ENCODE measurements at places on chromosomes 1 and 21.
A peak's percentile ranks its signal among the peaks of the same experiment; 100 is the strongest.

DNA sequence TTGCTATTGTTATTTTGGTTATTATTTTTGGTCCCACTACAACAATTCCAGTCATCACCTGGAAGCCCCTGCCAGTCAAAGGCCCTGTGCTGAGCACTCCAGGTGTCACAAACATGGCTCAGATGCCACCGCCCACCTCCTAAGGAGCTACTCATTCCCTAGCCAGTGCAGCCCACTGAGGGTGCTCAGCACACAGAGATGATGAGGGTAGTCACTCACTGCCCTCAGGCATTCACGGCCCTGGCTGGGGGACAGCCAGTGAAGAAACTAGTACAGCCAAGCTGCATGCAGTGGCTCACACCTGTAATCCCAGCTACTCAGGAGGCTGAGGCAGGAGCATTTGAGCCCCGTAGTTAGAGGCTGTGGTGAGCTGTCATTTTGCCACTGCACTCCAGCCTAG is 42.3 kb downstream of the NIPAL3 start:
- no peak for DNase-seq

GRCh38 chr1:200774311-200774710 is 35.6 kb downstream of the CAMSAP2 start:
- no peak for DNase-seq

GRCh38 chr1:115164484-115164883 is 75.2 kb upstream of the TSPAN2 start:
- no peak for DNase-seq

DNA sequence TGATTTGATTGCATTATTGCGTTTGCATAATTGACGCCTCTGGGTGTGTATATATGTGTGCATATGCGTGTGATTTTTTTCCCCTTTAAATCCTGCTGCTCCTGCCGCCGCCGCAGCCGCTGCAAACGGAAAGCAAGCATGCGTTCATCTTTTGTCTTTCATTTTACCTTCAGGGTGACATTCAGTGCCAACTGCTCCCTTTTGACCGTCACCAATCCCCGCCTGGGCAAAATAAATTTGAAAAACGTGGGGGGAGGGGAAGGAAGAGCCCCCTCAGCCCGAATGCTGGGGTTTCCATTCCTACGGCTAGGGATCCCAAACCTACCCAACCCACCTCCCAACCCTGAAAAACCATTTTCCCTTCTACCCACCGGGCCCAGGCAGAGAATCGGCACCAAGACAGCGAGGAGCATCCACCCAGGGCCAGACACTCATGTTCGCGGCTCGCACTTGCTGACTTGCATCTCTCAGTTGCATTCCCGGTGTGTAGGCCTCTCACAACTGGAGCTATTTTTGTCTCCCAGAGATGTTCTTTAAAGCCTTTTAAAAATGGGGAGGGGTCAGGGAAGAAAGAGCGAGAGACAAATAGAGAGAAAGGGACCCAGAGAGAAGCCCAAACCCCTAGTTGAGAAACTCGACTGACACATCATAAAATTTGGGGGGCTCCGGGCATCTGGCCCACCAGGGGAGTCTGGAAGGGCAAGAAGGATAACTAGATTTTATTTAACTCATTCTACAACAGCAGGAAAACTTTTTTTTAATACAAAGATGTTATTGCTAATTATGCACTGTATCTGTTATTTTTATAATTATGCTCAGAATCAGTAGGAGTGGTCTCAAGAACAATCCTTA is 367.1 kb upstream of the ESRRG start:
- DNase-seq: no peak

DNA sequence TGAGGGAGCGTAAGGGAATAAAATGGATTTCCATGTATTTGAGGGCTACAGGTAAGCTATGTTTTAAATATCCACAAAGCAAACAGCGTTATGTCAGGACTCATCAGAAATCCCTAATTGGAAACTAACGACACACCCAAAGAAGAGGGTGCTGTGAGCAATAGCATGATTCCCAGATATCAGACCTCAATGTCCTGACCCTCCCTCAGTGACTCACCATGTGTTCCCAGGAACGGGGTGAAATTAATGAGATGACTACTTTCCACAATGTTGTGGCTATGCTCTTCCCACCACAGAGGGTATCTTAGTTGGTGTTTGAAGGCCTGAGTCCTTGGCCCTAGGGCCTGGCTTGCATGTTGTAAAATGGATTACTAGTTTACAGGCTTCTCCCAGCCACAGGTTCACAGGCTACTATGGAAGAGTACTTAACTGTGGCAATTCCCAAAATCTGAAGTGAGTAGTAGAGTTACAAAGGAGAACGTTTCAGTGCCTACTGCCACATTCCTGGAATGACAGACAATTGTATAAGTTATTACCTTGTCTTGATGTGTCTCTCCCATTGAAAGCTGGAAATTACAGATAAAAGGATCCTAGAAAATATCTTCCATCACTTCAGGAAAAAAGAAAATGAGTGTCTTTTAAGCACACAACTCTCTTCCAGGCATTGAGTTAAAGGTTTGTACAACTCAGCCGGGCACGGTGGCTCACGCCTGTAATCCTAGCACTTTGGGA is 1.7 kb upstream of the KRTAP11-1 start:
- no peak for DNase-seq

DNA sequence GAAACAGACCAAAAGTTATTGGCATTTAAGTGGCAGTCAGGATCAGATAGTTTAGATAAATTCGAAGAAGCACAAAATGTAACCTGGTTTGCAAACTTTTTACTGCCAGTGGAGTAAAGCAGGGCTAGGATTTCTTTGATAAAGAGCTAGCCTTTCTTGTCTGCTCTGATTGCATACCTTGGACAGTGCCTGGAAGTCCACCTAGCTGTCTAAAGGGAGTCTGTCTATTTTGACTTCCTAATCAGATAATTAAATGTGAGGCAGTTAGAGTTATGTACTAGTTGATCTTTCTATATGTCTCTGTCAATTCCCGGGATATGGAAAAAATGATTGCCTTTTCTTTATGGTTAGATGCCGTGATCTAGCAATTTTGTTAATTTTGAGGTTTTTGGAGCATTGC is 4.1 kb downstream of the GPSM2 start:
- no peak for DNase-seq

DNA sequence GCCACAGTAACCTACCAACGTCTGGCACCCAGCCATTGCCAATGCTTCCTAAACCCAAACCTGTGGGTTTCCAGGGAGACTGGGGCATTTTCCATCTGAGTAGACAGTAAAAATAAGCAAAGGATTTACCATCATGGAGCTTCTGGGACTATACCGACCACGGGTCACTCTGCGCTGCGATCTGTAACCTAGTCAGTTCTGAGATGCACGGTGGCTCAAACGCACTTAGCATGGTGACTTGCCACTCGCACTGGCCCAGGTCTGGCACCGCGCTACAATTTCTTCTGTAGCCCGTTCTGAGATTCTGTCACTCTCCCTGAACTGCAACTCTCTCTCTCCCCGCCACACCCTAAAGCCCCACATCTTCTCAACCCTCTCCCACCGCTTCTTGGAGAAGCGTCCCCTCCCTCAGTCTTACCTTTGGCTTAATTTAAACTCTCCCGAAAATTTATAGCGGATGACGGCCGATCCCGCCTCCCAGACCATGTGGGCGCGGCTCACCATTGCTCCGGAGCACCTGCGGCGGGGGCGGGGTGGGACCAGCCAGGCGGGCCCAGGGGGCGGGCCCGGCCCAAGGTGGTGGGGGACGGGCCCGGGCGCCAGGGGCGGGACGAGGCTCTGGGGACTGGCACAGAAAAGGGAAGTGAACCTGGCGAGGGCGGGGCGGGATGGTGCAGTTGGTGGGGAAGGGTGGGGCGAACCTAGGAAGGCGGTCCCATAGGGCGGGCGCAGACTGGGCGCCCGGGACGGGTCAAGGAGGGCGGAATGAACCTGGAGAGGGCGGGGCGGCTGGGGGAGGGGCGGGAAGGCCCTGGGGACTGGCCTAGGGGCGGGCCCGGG is 493 bp upstream of the MAP3K21 start:
- peak; percentile 69 for DNase-seq

DNA sequence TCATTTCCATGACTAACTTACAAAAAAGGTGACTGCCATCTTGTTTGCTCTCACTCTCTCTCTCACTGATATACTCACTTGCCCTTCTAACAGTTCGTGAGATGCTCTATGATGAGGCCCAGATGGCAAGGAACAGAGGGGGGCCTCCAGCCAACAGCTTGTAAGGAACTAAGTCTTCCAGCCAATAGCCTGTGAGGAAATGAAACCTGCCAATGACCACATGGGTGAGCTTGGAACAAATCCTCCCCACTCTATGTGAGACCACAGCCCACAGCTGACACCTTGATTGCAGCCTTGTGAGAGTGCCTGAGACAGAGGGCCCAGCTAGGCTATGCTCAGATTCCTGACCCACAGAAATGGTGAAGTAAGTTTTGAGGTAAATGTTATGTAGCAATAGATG is 153.7 kb downstream of the HHIPL2 start:
- DNase-seq: no peak

DNA sequence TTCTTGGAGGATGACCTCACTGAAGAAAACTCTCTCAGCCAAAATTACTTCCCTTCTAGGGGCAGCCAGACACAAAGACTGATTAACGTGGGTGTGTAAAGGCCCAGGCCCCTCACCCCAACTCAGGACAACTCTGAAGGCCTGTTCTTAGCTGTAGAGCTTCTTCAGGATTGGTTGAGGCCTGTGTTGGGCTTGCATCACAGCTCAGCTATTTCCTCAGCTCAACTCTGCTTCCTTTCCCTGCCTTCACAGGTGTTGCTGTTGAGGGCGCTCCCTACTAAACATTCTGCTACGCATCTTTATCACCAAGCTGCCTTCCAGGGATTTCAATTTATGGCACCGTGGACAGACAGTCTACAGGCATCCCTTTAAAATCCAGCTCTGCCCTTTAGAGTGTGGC is 36.8 kb downstream of the MAB21L3 start:
- no peak for DNase-seq

GRCh38 chr1:232483826-232484225 is 146.1 kb downstream of the SIPA1L2 start:
- no peak for DNase-seq

GRCh38 chr1:69569576-69570328 is 2.0 kb downstream of the LRRC7 start:
- no peak for DNase-seq

DNA sequence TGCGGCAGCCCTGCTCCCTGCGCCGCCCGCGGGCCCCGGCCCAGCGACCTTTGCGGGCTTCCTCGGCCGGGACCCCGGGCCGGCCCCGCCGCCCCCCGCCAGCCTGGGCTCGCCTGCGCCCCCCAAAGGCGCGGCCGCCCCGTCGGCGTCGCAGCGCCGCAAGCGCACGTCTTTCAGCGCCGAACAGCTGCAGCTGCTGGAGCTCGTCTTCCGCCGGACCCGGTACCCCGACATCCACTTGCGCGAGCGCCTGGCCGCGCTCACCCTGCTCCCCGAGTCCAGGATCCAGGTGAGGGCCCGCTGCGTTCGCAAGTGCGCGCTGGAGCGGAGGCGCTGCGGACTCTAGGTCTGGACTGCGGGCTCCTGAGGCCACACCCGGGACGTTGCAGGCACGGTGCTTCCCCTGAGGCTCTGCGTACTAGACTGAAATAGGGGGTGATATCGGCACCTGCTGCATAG is 351 bp downstream of the MIXL1 start:
- peak; percentile 59 for DNase-seq

DNA sequence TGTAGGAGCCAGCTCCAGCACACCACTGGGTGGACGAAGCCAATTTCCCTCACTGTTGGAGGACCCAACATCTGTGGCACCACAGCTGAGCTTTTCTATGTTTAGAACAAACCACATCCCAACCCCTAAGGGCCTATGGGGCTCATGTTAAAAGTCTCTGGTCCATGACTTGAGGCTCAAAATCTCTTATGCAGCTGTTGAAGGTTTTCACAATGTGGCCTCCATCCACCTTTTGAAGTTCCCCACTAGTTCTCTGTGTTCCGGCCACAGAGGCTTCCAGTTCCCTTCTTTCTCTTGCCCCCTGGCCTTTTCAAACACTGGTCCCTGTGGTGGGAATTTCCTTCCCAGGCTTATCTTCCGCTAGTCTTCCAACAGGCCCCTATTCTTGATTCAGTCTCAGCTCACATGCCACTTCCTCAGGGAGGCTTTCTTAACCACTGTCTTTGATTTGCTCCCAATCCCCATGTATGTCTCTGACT is 3.9 kb upstream of the IFNLR1 start:
- no peak for DNase-seq

DNA sequence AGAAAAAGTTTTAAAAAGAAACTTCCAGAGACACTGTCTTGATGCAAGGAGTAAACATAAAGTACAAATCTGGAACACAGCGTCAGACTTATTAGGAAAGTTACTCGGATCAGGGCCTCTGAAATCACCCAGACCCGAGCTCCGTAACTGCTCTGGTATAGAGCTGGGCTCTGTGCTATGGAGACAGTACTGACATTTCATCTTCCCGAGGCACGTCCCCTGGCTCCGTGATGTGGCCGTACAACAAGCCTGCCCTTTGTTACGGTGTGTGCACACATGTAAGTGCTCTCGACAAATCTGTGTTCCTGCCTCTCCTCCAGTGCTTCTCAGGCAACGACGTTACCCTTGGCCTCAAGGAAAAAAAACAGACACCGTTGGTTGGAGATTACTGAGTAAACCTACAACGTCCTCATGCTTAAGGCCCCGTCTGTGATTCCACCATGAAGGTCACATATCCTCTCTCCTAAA is 107.0 kb upstream of the IRF2BP2 start:
- no peak for DNase-seq

DNA sequence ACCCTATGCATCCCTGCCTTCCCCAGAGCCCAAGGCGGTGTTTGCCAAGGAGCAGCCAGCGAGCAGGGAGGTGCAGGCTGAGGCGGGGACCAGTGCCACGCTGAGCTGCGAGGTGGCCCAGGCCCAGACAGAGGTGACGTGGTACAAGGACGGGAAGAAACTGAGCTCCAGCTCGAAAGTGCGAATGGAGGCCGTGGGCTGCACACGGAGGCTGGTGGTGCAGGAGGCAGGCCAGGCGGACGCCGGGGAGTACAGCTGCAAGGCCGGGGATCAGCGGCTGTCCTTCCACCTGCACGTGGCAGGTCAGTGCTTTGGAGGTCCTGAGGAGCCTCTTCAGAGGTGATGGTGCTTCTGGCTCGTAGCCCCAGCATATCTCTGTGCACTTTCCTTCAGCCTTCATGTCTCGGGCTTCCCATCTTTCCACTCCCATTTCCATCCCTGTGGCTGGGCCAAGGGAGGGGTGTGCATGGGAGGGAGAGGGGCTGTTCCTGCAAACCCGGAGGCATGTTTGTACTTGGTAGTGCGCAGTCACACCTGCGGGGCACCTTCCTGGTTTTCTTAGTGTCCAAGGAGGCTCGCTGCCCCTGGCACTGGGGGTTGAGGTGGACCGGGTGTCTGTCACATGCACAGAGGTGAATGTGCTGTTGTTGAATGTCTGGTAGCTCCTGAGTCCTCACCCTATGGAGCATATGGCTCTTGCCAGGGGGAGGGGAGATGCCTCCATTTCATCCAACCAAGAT is 56.4 kb downstream of the OBSCN start:
- DNase-seq: no peak

All from GM12891 (cell line).